ENCODE measurements at places on chromosomes 11 and 22.

GRCh38 chr22:20944042-20944441 is 23.0 kb upstream of the AIFM3 start:
- no peak for DNase-seq

GRCh38 chr11:11288972-11289616 is 64.0 kb downstream of the CSNK2A3 start:
- DNase-seq: no peak

DNA sequence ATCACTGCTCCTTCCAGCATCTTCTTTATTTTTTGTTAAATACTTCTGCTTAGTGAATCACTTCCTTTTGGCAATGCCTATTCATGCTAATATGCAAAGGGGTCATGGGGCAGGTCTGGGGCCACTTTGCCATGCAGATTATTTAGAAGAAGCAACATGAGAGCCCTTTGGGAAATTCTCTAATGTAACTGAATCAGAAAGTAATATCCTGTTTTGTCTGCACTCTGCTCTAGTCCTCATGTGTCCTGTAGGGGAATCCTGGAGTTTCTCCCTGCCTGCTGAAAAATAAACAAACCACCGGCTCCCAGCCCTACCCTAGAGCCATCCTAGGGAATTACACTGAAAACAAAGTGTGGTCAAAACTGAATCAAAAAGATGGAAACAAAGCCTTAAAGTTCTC is 176.5 kb upstream of the POU2AF2 start:
- no peak for DNase-seq

DNA sequence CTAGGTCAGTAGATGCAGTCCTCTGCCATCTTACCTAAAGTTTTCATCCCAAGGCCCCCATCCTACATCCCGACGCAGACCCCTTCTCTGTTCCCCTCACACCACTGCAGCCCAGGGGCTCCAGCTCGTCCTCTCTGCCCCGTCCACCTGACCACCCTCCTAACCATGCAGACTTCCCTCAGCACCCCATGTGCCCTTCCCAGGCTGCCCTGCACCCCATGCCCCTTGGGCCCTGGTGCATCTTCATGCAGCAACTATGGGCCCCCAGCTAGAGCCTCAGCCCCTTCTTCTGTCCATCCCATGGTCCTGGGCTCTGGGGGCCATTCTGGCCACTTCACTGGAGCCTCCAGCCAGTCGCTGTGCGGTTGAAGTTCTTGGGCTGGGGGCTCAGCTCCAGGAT is 2.9 kb downstream of the PRR33 start:
- no peak for DNase-seq

GRCh38 chr11:4643076-4643475 is 706 bp upstream of the OR51E1 start:
- no peak for DNase-seq

- no peak for DNase-seq
Measured at GRCh38 chr22:32804531-32805360, 3.2 kb downstream of the TIMP3 start.

- no peak for DNase-seq
Measured at GRCh38 chr22:30336752-30337460, 10.2 kb upstream of the TBC1D10A start.

DNA sequence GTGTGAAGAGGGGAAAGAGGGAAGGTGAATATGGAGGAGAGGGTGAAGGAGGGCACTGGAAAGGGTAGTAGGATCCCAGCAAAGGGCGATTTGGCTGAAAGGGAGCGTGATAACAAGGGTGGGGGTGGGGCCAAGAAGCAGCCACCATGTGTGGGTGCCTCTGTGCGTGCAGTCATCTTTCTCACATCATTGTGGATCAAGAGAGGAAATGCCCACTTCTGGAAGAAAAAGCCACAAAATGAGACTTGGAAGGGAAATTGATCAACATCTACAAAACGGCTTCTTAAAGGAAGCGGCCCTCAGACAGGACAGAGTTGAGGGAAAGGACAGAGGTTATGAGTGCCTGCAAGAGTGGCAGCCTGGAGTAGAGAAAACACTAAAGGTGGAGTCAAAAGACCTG is 1.2 kb upstream of the CXCR5 start:
- no peak for DNase-seq

GRCh38 chr11:18791207-18791968 is at the start of gene PTPN5:
PTPN5 (minus strand) TSS chr11:18791798; CDS start chr11:18771958, 19,840 bp downstream.
- no peak for DNase-seq

DNA sequence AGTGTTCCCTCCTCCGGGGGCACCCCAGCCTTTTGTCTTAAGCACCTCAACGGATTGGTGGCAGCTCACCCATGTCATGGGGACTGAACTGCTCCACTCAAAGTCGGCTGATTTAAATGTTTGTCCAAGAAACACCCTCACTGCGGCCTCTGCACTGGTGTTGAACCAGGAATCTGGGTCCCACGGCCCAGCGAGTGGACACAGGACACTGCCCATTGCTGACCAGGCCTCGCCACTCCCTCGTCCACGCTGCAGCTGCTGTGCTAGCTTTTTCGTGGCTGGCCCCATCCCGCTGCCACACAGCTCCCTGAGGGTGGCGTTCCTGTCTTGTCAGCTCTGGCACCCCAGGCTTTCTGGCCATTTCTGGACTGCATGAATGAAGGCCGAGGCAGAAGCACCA is 646.2 kb downstream of the BRD1 start:
- no peak for DNase-seq

GRCh38 chr11:6565988-6566703 is 37.3 kb downstream of the RRP8 start:
- DNase-seq: no peak

DNA sequence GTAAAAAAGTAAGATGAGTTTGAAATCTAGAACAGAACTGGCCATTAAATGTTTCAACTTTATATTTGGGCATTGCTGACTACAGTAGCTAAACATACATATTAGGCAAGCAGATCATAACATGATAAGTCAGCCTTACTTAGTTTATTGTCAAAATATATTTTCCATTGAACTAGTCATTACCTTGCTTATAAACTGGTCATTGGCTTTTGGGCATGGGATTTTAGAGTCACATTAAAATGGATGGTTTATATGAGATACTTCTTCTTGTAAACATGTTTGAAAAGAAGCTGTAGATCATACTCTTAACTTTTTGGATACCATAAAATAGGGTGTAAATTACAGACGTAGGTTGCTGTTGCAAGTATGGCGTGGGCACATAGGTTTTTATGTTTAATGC is 2.7 kb downstream of the HIPK3 start:
- DNase-seq: no peak

- DNase-seq: no peak
Measured at GRCh38 chr11:134802116-134802515, 390.1 kb upstream of the B3GAT1 start.

DNA sequence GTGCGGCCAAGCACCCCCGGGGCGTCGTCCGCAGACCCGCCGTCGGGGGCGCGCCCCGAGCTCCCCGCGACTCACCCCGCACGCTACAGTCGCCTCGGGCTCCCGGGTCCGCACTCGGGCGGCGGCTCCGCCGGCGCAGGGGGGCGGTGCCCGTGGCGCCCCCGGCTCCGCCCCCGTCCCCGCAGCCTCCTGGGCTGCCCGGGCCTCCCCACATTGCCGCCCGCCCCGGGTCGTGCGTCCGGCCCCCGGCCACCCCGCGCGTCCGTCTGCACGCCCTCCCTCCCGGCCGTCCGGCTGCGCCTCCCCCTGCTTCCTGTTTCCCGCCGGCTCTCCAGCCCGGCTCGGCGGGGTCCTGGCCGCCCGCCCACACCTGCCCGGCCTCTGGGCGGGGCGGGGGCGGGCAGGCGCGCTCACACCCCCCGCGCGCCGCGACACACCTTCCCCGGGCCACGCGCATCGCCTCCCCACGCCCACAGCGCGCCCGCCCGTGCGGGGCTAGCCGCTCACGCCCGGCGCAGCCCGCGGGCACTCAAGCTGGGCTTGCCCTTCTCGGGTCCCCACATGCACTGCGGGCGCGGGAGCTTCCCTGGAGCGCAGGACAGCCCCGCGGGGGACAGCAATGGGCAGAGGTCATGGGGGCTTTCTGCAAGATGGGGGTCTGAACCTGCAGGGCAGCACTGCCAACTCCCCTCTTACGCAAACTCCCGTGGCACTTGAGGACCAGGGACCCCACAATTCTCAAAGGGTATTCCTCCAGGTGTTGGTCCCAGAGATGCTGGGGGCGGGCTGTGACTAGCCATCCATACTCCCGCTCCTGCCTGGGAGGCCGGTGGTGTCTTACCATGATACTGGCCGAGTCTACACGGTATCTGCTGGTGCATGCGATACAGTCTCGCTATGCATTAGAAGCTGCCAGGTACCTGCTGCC is at the start of gene CARD10:
CARD10 (minus strand) TSS at position 148 of the 928 bp plus-strand sequence. CDS start 215 bp downstream, outside the sequence.
- no peak for DNase-seq

- DNase-seq: no peak
Measured at GRCh38 chr22:50260801-50261614, 475 bp downstream of the MAPK12 start.

GRCh38 chr11:20604864-20605601 is 5.6 kb downstream of the SLC6A5 start:
- no peak for DNase-seq

All from naive thymus-derived CD4-positive, alpha-beta T cell (primary cell).